Stimulated activated CD4-positive, alpha-beta T cell treated with anti-CD3 and anti-CD28 coated beads, Interleukin-4, amount 100 ng/mL, for 1 hour (primary cell): ENCODE measurements at places on chromosomes 16 and 17.

DNA sequence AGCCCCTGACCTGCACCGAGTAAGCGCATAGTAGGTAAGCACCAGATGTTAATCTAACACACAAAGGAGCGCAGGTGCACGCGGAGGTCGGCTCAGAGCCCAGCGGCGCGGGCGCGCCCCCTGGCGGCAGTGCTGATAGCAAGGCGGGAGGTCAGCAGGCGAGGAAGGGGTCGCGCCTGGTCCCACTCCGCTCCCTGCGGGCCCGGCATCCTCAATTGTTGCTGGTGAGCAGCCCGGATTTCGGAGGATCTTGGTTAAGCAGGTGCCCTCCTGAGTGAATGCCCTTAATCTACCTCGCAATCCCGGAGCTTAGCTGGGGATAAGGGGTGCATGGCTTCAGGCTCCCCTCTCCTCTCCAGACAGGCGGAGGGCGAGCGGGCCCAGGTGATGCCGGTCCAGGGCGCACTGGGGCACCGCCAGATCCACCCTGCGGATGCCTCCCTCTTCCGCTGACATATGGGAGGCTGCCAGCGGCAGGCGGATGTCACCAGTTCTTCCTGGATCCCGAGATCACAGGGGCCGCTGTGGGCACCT lies 4.0 kb upstream of the WNT3 start:
- DNase-seq = peak; percentile 41

- no peak for DNase-seq
These were observed 17.4 kb upstream of the INPP5K start for GRCh38 chr17:1533661-1534325.

DNA sequence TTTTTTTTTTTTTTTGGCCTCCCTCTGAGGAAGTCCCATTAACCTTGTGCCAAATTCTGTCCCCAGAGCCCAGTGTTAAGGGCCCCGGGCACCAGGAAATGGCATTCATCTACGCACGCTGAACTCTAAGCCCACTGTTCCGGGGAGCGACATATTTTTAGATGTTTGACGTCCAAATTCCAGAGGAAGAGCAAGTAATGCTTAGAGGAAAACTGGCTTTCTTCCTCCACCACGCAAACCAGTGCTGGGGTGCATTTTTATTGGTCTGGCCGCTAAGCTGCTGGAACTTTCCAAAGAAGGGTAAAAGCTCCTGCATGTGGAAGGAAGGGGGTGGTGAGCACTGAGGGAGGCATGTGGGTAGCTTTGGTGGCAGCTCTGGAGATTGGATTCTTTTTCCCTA lies 8.3 kb downstream of the WFDC1 start:
- no peak for DNase-seq

- DNase-seq = no peak
These were observed 31.6 kb downstream of the VWA3A start for GRCh38 chr16:22123759-22124490.

GRCh38 chr17:39196241-39196807 lies 1.1 kb downstream of the CACNB1 start:
- DNase-seq = no peak

GRCh38 chr17:78329263-78330059 lies 30.4 kb downstream of the SOCS3 start:
- no peak for DNase-seq

DNA sequence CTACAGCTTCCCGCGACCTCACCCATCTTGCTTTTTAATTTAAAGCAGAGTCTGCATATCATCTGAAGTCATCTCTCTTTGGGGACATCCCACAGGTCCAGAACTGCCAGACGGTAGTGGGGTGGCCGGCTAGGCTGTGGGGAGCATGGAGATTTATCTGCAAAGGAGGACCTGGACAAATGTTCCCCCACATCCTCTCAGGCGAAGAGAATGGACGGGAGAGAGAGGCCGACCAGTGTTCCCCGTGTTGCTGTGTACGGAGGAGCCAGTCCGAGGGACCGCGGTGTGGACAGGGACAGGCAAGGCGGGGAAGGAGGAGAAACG lies 665 bp upstream of the MT1M start:
- no peak for DNase-seq

GRCh38 chr17:55416470-55417052 lies 5.1 kb downstream of the MMD start:
- DNase-seq = no peak

- DNase-seq = no peak
These were observed 373.7 kb upstream of the SALL1 start for GRCh38 chr16:51524555-51525373.

- no peak for DNase-seq
These were observed 8.4 kb downstream of the HOXB4 start for GRCh38 chr17:48569674-48570324.

GRCh38 chr16:78461496-78462287 lies 362.2 kb downstream of the WWOX start:
- no peak for DNase-seq

DNA sequence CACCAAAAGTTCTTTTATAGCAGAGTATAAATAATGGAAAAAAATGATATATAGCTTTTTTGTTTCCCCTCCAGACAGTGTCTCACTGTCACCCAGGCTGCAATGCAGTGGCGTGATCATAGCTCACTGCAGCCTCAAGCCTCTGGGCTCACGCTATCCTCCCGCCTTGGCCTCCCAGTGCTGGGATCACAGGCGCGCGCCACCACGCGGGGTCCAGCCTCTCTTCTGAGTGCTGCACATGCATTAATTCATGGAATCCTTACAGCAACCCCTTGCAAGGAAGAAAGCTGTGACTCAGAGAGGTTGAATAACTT lies 18.0 kb upstream of the ZNF629 start:
- no peak for DNase-seq

DNA sequence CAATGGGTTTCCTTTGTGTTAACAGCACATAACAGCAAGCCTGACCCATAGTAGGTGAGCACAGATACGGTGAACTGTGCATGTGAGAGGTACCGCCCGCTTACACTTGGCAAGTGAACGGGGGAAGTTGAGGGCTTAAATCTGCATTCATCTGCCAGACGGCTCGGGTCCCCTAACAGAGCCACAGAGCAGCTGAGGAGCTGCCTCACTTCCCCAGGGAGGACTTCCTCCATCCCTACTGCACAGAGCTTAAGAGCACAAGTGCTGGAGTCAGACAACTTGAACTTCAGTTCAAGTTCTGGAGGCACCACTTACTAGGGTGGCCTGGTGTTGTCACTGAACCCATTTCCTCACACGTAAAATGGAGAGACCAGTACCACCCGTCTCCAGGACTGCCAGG lies 13.4 kb downstream of the RAB5C start:
- no peak for DNase-seq

DNA sequence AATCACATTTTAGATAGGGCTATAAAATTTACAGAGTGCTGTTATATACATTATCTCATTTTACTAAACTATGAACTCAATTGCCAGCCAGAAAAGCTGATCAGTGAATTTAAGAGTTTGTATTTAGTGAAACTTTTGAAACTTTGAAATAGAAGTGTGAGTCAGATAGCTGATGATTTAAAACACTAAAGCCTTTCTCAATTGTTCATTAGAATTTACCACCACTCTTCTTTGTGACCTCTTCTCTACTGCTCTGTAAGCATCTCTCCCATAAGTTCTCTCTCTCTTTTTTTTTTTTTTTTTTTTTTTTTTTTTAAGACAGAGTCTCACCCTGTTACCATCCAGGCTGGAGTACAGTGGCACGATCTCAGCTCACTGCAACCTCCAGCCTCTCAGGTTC lies 43.7 kb downstream of the GOSR1 start:
- DNase-seq = no peak

DNA sequence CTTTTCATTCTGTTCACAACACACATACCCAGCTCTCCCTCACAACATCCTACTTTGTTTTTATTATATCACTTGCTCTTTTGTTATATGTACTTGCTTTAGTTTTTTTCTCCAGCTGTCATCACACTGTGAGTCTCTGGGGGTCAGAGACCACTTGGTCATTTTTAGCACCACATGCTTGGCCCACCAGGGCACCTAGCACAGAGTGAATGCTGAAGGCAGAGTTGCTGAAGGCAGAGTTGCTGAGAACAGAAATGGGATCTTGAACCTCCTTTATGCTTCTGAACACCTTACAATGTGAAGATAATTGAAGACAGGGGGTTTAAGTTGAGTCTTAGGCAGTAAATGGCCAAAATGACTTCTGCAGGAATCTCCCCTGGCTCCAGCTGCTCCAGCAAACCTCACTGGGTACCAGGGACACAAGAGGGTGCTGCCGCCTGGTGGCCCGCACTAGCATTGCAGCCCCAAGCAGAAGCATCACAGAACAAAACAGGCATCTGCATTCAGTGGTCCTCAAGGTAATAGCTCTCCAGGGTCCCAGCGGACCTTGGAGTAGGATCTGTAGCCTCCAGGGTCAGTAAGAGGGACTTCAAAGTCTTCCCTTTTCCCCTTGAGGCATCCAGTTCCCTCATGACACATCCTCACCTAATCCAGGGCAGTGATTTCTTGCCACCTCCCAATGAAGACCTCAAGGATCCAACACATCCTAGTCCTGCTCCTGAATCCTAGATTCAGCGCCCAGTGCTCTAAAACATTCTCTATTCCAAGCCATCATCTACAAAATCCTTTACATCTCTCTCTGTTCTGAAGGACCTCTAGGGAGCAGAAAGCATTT lies 1972.6 kb downstream of the TP53TG3F start:
- DNase-seq = no peak

- DNase-seq = no peak
These were observed 12.0 kb downstream of the AMFR start for GRCh38 chr16:56413381-56413780.

DNA sequence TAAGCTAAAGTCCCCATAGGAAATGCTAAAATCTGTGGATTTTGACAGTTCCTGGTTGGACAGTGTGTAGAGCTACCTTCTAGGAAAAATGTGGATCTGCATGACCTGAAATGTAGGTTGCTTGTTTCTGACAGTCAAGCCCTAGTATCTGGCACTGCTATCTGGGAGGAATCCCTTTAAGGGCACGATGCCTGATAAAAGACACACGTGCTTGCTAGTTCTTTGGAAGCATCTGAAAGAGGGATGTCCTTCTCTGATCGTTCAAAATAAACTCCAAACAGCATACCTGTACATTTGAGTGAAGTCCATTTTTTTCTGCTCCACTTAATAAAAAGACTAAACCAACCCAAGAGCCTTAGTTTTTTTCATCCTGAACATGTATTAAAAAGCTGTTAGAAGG lies 101.3 kb downstream of the CDK5R1 start:
- DNase-seq = no peak

DNA sequence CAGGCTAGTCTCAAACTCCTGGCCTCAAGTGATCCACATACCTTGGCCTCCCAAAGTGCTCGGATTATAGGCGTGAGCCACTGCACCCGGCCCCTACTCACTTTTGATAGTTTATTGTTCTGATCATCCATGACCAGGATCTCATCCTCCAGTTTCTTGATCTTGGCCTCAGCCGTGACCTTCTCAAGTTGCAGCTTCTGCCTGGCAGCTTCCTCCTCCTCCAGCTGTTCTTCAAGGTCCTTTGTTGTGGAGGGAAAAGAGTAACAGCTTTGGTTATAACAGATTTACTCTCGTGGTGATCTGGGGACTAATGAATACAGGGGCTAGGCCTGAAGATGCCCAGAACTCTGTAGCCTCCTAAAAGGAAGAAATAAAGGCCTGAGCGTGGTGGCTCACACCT lies 89.9 kb downstream of the NDE1 start:
- no peak for DNase-seq

GRCh38 chr17:413016-413350 lies 60.4 kb upstream of the RPH3AL start:
- peak; percentile 37 for DNase-seq

DNA sequence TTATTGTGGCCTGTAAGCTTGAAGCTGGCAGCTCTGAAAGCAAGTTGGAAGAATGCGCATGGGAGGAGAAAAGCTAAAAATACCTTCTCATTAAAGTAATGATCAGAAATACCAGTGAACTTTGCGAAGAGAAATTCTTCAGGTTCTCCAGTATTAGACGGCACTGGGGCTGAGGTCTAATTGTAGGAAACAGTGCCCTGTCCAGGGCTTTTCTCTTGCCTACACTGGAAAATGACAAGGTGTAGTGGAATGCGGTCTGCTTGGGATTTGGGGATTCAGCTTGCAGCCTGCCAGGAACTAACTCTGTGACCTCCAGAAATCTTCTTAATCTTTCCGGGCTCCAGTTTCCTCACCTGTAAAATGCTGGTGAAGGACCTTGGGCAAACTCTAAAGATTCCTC lies 53.3 kb upstream of the KCNJ16 start:
- DNase-seq = no peak

- no peak for DNase-seq
These were observed 93.7 kb downstream of the TANGO6 start for GRCh38 chr16:68936736-68937631.

GRCh38 chr16:11534262-11534661 lies 52.5 kb downstream of the LITAF start:
- DNase-seq = no peak

DNA sequence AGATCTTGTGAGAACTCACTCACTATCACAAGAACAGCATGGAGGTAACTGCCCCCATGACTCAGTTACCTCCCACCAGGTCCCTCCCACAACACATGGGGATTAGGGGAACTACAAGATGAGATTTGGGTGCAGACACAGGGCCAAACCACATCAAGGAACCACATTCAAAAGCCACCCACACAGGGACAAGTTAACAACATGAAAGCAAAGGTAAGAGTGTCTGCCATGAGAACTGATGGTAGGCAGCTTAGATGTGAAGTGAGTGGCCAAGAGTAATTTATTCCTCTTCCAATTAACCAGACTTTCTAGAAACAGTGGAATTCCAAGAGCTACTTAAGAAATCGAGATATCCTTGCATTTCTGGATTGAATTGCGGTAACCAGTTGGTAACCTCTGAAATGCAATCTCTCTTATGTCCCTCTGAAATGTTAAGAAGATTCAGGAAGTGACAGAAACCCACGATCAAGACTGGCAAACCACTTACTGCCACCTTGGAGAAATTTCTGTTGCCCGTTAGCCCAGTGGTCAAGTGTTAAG lies 167.4 kb upstream of the CACNG5 start:
- peak; percentile 69 for DNase-seq

DNA sequence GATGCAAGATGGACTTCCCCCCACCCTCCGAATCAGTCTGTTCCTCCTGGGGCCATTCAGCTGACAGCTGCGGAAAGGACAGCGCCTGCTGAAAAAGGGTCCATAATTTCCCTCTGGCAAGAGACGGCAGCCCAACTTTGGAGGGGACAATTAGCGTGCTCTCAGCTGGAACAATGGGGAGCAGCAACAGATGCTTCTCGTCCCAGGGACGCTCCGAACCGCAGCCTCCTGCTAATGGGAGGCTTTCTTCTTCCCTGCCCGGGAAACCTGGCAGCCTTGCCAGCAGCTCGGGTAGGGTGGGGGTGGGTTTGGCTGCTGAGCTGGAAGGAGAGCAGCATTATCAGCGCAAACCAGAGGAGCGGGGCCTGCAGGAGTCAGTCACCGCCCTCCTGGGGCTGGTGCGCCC lies 500.0 kb upstream of the SALL1 start:
- DNase-seq = no peak
